ENCODE measurements at places on chromosomes 13 and 19.

DNA sequence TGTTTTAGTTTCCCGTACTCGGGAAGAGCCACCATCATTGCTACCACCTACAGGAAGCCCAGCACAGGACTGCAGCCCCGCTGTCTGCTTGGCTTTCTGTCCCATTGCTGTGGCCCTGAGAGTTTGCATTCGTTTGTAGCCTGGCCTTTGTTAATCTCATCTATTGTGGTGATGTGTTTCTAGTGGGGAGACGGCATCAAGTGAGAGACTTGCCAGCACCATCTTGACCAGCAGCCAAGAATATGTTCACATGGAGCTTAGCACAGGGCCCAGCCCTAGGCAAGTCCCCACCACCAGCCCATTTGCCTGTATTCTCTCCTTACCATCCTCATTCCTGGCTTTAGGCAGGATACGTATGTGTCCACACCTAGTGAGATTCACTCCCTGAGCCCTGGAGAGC, 17.3 kb upstream of the OVOL3 start:
- DNase-seq = no peak

GRCh38 chr13:110913322-110914080, 1.4 kb downstream of the ANKRD10 start:
- peak; percentile 31 for DNase-seq

- no peak for DNase-seq
Observed at GRCh38 chr13:44627441-44627840, 51.3 kb upstream of the TSC22D1 start.

DNA sequence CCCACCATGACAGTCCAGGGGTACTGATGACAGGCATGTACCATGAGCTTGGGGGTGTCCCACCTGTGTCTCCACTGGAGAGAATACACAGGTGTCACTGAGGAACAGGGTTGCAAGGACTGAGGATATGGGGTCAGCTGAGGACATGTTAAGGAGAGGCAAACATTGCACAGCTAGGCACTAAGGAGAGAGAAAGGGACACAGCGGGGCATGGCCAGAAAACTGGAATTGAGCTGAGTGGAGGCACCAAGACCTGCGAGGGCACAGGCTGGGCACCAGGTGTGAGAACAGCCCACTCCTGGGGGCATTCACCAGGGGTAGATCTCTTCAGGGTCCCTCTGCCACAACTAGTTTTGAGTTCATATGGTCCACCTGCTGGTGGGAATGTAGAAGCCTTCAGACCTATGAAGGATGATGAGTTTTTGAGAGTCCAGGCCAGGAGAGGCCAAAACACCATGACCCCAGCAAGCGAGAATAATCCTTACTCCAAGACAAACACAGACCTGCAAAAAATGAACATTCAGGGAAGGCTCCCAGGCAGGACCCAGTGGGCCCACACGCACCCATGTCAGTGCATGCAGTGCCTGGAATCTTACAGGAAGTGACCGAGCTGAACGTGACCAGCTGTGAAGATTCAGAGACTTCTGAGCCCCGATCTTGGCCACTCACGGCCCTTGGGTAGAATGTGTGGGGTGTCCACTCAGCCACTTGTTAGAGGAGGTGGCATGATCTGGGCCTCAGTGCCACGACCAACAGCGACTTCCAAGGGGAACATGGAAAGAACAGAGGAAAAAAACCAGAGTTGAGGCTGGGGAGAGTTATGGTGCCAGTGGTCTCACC, 1.4 kb upstream of the ZNF584 start:
- DNase-seq = no peak

- DNase-seq = no peak
Observed at GRCh38 chr19:44582581-44583265, 30.6 kb upstream of the IGSF23 start.

GRCh38 chr19:3108775-3109174, 14.6 kb downstream of the GNA11 start:
- DNase-seq = peak; percentile 77

DNA sequence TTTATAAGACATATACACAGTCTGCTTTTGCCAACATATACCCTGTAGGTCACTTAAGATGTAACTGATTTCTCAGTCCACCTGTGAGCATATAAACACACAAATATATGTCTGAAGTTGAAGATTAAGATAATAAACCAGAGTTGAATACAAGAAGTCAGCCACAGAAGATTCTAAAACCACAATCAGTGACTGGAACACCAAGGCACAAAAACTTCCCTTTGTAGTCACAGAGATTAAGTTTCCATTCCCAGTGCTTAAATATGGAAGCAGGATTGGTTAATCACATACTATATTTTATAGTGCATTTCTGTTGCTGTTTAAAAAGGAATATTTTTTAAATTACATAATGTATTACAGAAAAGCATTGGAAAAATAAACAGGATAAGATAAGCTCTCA, 39.9 kb downstream of the MTMR6 start:
- no peak for DNase-seq

GRCh38 chr19:49700563-49700962, 9.6 kb downstream of the CPT1C start:
- DNase-seq = no peak

DNA sequence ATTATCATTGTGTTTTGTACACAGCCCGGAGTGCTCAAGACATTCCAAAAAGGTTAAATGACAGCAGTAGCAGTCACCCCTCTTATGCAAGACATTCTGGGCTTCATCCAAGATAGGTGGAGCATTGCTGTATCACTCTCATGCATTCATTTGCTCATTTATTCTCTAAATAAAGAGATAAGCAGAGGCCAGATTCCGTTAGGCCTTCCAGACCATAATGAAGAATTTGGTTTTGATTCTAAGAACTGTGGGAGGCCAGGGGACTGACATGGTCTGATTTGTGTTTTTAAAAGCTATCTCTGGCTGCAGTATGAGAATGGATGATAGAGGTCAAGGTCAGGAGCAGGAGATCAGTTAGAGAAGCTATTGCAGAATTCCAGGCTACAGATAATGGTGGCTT, 145.8 kb downstream of the KCNRG start:
- DNase-seq = no peak

- no peak for DNase-seq
Observed at GRCh38 chr13:41383386-41383785, 72.3 kb downstream of the NAA16 start.

GRCh38 chr13:51959773-51960172, 51.5 kb downstream of the ATP7B start:
- no peak for DNase-seq

DNA sequence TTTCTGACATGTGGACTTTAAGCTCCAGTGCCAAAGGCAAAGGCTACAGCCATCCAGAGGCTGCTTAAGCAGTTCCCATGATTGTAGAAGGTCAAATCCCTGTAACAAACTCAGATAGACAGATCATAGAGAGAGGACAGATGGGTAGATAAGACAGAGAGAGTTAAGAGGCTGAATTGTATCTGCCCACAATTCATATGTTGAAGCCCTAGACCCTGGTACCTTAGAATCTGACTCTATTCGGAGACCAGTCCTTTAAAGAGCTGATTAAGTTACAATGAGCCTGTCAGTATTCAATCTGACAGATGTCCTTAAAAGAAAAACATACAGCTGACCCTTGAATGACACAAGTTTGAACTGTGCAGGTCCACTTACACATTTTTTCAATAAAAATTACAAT, 115.2 kb downstream of the RAP2A start:
- DNase-seq = no peak

DNA sequence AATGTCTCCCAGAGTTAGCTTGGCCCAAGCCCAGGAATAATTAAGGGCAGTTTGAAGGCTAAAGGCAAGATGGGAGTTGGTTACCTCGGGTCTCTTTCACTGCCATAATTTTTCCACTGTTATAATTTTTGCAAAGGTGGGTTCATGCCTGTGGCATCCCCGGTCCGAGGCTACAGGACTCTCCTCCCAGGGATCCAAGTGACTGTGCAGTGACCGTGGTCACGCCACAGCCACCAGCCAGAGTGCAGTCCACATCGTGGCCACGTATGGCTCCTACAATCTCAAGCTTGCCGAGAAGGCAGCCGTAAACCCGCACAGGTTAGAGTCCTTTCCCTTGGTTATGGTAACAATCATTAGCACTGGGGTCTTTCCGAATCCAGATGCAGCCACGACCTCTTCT, 36.8 kb downstream of the C13orf46 start:
- DNase-seq = no peak

- DNase-seq = no peak
Observed at GRCh38 chr13:49676581-49677298, 14.5 kb downstream of the EBPL start.

- DNase-seq = peak; percentile 57
Observed at GRCh38 chr19:1837625-1838105, 10.6 kb downstream of the REXO1 start.

GRCh38 chr13:111020021-111020420, 95.1 kb upstream of the ARHGEF7 start:
- DNase-seq = no peak

- no peak for DNase-seq
Observed at GRCh38 chr13:37534676-37535075, 63.9 kb downstream of the POSTN start.

- DNase-seq = no peak
Observed at GRCh38 chr13:106286811-106287210, 248.7 kb downstream of the EFNB2 start.

GRCh38 chr19:31160336-31160926, 188.8 kb downstream of the TSHZ3 start:
- DNase-seq = no peak

- DNase-seq = peak; percentile 49
Observed at GRCh38 chr19:1411255-1412191, 4.1 kb downstream of the DAZAP1 start.

DNA sequence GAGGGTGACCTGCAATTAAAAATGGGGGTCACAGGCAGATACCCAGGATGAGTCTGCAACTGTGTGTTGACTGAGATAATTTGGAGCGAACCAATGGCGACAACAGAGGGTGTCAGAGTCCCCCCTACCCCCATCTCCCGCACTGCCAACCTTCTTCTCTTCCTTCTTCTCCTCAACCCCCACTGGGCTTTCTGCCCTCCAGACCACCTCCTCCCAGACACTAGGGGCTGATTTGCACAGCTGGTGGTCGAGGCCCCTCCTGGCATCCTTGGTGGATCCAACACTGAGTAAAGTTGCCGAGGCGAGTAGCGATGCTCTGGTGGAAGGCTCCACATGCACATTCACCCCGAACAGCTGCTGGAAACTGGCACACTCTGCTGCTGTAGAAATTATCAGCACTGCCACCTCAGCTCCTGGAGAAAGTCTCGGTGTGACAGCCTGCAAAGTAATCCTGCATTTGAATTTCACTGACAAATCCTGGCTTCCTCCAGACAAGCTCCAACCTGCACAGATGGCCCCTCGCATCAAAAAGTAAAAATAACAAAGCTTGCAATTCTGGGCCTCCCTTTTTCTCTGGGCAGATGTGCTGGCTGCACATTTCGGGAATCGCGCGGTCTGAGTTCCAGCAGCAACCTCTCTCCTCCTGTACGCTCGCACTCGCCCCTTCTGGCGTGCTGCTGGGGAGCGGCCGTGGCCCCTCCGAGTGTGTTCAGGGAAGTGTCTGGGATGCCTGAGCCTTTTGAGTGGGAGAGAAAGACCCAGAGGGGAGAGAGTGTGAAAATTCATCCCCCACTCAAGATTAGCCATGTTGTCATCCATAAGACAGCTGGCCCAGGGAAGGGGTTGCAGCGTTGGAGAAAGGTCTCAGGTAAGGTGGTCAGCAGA, 28.5 kb downstream of the CCNE1 start:
- DNase-seq = no peak

GRCh38 chr13:99293178-99293577, 14.0 kb downstream of the GPR183 start:
- DNase-seq = no peak

- peak; percentile 17 for DNase-seq
Observed at GRCh38 chr13:113110048-113110851, 4.7 kb downstream of the F7 start.

DNA sequence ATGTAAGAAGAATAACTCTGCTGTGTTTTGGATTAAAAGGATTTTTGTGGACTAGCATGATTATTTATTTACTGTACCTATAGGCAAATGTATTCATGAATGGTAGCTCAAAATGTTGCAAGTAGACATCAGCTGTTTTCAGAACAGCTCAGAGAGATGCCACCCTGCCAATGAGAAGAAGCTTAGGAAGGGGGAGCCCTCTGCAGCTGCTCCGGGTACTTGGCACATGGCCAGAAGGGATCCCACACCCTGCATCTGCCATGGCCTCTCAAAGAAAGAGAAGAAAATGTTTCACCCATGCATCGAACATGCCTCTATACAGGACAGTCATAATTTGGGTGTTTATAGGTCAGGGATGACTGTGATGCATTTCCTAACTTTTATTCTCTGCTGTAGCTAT, 30.5 kb upstream of the MBNL2 start:
- no peak for DNase-seq

GRCh38 chr19:45110851-45111266, 17.9 kb downstream of the PPP1R37 start:
- no peak for DNase-seq

DNA sequence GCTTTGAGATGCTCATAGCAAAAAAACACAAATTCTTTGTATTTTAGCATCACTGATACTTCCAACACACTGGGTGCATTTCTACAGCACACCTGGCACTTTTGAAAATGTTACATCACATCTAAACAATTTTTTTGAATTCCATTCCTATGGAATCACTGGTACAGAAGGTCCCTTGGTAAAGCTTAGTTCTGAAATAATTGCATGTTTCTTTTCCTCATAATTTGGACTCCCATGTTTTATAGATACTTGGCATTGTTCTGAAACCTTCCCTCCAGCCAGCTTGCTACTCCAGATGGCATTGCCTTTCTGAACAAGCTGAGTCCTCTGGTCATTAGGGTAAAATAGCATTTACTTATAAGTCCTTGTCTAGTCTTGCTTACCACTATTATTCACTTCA, 481.3 kb upstream of the GPC6 start:
- no peak for DNase-seq

DNA sequence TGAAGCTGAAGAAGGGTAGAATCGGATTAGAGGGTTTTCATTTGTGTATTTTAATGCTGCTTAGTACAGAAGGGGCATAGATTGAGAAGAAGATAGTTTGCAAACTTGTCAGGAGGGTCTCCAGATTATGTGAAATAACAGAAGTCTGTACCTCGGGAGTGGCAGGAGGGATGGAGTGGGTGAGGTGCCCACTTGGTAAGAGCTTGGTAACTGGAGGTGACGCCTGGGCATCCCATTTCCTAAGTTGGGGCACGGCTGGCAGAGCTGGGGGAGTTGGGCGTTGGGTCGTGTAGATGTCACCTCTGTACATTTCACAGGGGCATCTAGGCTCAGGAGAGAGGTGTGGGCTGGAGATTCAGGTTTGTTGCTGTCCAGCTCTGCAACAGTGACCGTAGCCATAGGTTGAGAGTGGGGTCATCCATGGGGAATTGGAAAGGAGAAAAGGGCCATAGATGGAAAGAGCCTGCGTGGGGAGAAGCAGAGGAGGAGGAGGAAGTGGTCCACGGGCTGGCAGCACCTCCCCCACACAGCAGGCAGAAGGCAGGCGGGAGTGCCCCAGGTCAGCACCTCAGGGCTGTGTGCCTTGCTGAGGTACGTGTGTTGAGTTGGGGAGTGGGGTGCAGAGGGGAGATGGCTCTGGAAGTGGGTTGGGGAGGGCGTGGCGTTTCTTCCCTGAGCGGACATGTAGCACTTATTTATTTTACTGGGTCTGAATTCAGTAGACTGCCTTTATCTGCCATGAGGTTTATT, 31.2 kb downstream of the MPHOSPH8 start:
- DNase-seq = no peak

GRCh38 chr13:56332671-56333070, 808.0 kb upstream of the PRR20A start:
- no peak for DNase-seq
